Calu3 (cell line): ENCODE measurements at places on chromosomes 2 and 18. TPM values are rescaled to one million over a fixed set of nuclear protein-coding genes. Genes with fewer than 3 reads are reported as not detected.

Gene PCARE
- not detected in 2 replicates for total RNA-seq

- DNase-seq = no peak
These were observed 1.5 kb upstream of the BOLA3 start for GRCh38 chr2:74149247-74149525.

Gene INPP5D
- not detected in 2 replicates for total RNA-seq

Gene GALR1
- total RNA-seq = not detected in 2 replicates

GRCh38 chr18:6557057-6557769 is 142.5 kb upstream of the L3MBTL4 start:
- DNase-seq = no peak

- DNase-seq = no peak
These were observed 26.0 kb downstream of the PLEK start for GRCh38 chr2:68391099-68391498.

Gene SIX2
- total RNA-seq = not detected in 2 replicates

DNA sequence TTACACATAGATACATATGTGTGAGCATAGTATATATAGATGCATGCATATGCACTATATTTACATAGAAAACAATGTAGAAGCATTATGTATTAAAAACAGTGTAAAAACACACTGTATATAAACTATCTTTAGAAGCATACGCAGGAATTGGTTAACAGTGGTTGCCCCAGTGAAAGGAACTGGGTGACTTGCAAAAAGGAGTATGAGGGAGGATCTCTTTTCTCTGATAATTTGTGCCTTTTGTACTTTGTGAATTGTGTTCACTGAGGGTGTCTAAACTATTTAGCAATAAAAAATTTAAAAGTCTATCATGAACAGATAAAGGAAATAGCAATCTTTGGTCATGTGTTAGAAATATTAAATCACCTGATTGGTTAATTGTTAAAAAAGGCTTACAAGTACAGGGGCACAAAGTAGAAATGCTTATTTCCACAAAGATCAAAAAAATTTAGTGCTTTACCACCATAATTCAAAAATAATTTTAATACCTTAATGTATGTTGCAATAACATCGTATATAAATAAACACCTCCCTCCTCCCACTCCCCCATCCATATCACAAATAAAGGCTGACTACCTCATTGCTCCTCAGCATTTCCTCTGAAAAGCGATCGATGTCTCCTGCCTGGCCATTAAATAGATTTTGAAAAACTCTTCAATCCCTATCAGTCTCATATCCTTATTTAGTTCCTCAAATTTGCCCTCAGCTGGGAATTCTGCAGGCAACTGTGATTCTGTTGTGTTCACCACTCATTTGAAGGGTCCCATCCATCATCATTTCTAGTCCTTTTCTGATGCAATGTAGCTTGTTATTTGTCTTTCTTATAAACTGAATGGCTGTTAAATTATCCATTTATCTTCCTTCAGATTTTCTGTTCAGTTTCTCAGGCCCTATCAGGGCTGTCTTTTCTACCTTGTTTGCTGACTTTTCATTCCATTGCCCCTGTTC is 257.3 kb downstream of the AGPS start:
- DNase-seq = no peak

DNA sequence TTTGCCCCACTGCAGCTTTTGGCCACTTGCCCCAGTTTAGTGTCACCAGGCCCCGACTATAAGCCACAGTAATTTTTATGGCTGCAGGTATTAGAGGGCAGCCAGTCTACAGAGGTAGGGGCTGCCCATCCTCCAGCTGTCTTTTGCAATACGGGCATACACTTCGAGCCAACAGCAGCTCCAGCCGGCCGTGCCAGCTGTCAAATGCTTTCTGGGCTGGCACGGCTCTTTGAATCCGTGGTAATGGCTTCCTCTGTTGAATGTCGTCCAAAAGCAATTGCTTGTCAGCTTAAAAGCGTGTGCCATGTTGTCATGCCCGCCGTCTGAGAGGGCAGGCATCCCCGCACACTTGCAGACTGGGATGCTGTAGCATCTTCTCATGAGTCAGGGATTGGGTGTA is 41.3 kb downstream of the BCL2L11 start:
- DNase-seq = no peak

DNA sequence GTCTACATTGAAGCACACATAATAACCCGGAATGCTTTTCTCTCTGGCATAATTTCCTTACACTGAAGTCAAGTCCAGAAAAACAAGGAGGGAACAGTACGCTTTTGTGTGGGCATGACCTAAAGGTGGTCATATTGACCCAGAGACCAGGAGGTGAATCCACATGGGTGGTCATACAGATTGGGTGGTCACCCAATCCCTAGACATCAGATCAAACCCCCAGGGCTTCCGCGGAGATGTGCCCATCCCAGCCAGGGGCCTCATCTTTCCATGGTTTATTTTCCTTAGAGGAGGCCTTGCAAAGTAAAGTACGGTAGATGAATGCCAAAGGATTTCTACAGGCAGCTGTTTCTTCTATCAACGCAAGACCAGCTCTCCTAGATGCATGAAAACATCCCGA is 38.8 kb downstream of the FAM168B start:
- DNase-seq = no peak

Gene DSG1
- total RNA-seq = not detected in 2 replicates

GRCh38 chr18:2540575-2540974 is 30.7 kb downstream of the METTL4 start:
- no peak for DNase-seq

- no peak for DNase-seq
These were observed 76.0 kb upstream of the SALL3 start for GRCh38 chr18:78903436-78904178.

GRCh38 chr18:13797157-13797611 is 26.8 kb upstream of the MC5R start:
- peak; percentile 28 for DNase-seq

- no peak for DNase-seq
These were observed 24.2 kb downstream of the LIPG start for GRCh38 chr18:49585781-49586663.

DNA sequence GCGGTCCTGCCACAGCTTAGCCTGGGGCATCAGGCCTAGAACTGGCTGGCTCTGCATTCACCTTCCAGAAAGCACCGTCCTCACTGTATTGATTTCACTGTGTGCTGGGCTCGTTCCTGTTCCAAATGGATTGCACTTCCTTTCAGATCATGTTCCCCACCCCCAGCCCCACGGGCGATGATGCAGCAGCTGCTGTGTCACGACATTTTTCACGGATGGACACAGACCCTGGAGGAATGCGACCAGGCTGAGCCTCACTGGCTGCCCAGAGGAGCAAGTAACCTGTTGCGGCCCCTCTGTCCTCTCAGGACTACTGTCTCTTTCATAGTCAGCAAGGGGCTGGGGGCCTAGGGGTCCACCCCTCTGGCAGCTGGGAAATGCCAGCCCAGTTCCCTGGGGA is 50.3 kb downstream of the CAPN13 start:
- DNase-seq = no peak
